ENCODE measurements at places on chromosomes 5 and 9.
A peak's percentile ranks its signal among the peaks of the same experiment; 100 is the strongest.

GRCh38 chr9:110148891-110149290, 59.1 kb downstream of the C9orf152 start:
- no peak for DNase-seq

- no peak for DNase-seq
Observed at GRCh38 chr9:2984491-2984890, 140.6 kb upstream of the PUM3 start.

DNA sequence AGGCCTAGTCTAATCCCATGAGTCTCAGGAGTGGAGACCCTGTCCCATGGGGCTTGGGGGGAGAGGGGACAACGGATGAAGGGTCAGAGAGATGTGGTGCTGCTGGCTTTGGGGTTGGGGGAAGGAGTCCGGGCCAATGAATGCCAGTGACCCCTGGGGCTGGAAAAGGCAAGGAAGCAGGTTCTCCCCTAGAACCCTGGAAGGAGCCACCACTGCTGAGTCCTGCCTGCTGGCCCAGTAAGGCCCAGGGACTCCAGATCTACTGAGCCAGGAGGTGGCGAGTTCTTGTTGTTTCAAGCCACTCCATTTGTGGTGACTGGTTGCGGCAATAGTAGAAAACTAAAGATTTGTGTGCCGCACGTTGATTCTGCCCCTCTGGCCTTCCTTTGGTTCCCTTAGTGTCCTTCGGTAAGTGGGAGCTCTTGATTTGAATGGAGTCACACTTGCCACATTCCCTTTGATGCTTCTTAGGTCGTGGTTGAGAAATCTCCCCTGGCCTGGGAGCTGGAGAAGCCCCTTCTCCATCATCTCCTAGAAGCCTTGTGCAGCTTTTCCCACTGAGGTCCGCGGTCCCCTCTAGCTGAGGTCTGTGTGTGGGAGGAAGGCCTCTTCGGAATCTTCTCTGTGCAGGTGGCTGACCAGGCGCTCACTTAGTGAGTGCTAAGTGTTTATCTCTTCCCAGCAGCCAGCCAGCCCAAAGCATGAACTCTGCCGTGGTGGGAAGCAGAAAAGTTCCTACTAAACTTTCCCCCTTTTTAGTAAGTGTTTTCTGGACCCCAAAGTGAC, 9.0 kb downstream of the FCN1 start:
- no peak for DNase-seq

DNA sequence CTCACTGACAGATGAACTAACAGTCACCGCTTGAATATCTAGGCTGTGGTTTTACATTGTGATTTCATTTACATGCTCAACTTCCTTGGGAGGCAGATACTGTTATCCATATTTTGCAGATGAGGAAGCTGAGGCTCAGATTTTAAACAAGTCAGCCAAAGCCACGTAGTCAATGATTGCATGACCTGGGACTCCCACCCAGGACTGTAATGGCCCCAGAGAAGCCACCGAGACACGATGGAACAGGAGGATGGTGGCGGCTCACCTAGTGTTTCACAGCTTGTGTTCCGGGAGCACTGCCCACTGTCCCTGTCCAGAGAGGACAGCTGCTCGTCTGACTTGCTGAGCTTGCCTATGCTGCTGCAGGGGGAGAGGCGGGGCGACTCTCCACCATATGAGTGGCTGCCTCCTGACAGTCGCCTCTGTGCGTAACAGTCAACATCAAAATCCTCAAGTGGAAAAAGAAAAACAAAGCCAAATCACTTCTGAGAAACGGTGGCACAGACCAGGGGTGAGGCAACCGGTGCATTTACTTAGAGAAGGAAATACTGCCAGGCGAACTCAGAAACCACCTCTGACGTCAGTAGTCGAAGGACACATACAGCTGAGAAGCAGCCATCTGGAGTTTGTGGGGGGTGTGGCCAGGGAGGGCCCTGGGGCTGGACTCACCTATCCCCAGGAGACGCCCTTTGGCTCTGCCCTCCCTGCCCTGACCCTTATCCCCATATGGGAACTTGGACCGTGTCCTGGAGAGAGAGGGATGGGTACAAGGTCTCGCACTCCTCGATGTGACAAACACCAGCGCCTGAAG, 82.5 kb downstream of the PRRT1B start:
- peak; percentile 49 for DNase-seq

GRCh38 chr9:15837079-15837679, 284.3 kb downstream of the CCDC171 start:
- peak; percentile 17 for DNase-seq

- DNase-seq, result peak; percentile 63
Observed at GRCh38 chr5:91225848-91226686, 157.1 kb downstream of the ARRDC3 start.

DNA sequence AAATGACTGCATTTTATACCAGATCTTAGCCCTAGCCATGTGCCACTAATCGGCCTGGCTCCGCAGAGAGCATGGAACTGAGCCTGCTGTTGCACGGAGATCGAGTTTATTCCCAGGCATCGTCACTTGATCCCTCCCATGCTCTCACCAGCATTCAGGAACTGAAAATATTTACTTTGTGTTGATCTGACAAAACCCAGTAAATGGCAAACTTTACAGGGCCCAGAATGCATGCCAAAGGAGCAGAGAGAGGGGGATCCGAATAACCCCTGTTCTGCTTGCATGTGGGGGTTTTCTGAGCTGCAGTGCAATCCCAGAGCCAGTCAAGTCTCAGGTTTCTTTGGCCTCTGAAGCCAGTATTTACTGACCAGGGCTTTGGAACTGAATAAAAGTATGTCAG, 87.3 kb downstream of the GAS1 start:
- DNase-seq, result no peak

GRCh38 chr5:160165137-160166068, 46.2 kb upstream of the PWWP2A start:
- DNase-seq, result peak; percentile 51

DNA sequence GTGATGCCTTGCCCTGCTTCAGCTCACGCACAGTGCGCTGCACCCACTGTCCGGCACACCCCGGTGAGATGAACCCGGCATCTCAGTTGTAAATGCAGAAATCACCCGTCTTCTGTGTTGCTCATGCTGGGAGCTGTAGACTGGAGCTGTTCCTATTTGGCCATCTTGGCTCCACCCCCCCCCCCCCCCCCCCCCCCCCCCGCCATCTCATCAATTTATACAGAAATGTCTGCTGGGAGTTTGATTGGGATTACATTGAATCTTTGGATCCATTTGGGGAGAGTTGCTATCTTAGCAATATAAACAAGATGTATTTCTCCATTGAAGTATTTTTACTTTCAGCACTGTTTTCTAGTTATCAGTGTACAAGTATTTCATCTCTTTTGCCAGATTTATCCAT, 55.2 kb downstream of the RIC1 start:
- DNase-seq, result no peak

DNA sequence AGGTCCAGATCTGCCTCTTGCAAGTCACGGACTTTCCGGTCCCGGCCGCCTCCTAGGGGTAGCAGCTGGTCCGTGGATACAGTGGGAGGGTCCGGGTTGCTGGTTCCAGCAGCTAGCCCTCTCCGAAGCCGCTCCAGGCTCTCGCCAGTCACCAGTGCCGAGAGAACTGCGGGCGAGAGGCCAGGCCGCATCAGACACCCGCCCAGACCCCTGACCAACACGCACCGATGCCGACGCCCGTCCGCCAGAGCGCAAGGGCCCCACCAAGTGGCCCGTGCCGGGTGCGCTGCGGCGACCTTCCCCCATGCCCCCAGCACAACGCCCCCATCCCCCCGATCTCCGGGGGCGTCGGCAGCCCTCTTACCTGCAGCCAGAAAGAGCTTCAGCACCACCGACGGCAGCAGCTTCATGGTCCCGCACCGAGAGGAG, 470 bp downstream of the HBEGF start:
- peak; percentile 48 for DNase-seq

GRCh38 chr5:126094991-126095390, 328.2 kb upstream of the GRAMD2B start:
- DNase-seq, result no peak

GRCh38 chr9:134892820-134893420, 12.3 kb downstream of the FCN2 start:
- DNase-seq, result no peak

GRCh38 chr5:160367885-160368284, 2.5 kb downstream of the C1QTNF2 start:
- no peak for DNase-seq

GRCh38 chr9:78439866-78440830, 143.2 kb downstream of the PSAT1 start:
- no peak for DNase-seq

GRCh38 chr5:1930501-1930879, 47.8 kb upstream of the IRX4 start:
- no peak for DNase-seq

DNA sequence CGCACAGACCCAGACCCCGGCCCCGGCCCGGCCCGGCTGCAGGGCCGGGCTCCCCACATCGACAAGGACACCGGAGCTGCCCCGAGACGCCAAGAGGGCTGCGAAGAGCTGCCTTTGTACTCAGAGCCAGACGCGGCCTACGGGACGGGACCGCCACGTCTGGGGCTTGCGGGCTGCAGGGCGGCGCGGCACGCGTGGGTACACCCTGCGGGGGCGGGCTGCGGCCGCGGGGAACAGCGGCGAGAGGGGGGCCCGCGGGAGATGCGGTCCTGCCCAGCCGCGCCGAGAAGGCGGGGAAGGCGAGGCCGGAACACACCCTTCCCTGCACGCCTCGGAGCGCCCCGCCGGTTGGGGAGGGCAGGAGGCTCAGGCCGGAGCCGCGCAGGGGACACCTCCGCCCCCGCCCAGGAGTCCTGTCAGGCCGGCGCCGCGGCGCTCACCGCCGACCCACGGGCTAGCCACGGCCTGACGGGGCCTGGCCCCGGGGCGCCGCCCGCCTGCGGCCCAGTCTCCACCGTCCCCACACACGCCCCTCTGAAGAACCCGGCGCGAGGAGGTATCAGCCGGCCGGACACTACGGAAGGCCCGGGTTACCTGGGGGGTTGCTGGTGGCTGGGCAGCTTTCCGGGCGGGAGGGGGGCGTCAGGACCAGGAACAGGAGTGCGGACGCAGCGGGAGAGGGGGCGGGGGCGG, 478 bp downstream of the RAB14 start:
- peak; percentile 60 for DNase-seq

DNA sequence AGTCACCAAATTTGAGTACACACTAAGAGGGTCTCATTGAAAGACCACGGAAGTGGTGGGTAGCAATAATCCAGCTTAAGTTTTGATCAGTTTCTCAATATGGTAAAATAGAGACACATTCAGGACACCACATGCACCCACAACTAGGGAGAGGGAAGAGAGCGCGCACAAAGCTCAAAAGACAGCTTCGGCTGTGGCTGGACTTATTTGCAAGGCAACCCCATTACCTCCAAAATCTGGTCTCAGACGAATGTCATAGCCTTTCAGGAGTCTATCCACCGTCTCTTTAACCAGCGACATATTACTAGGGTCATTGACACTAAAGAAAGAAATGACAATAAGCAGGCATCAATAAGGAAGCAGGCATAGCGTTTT, 443 bp downstream of the GABRB2 start:
- DNase-seq, result no peak

DNA sequence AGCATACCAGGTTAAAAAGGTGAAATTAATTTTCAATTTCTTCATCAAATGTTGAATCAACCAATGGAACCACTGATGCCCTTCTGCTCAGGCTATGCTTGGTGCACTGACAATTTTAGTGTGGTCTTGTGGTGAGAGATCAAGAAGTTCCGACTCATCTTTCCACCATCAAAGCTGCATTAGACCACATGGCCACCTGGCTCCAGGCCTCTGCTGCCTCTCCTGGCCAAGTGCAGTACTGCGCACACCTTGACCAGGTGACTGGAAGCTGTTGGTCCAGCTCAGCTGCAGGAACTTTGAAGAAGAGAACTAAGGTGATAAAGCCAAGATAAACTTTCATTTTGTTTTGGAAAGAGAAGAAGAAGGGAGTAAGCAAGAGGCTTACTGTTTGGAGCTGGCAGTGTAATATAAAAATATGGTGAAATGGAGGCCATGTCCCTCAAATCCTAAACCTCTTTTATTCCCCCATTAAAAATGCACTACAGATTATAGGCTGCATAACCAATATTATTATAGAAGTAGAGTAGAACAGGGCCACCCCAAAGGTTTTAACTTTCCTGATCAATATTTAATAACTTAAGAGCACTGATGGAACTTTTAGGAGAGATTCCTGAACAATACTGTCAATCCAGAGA, 315.5 kb upstream of the C9orf72 start:
- DNase-seq, result peak; percentile 68

DNA sequence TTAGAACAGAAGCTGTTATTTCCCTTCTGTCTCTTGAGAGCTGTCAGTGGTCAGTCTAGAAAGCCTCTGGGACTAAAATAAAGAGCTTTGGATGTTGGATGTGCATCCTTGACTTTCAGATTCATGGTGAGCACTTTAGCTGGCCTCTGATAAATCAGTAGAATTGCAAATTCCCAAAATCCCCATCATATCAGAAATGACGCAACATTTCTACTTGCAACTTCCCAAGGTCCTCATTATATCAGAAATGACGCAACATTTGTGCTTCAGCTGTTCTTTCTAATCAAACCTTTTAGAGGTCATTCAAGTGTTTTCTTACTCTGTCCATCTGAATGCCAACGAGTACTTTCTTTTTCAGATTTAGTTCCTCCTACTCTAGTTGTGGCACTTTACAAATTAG, 167.3 kb upstream of the MOCS2 start:
- no peak for DNase-seq

DNA sequence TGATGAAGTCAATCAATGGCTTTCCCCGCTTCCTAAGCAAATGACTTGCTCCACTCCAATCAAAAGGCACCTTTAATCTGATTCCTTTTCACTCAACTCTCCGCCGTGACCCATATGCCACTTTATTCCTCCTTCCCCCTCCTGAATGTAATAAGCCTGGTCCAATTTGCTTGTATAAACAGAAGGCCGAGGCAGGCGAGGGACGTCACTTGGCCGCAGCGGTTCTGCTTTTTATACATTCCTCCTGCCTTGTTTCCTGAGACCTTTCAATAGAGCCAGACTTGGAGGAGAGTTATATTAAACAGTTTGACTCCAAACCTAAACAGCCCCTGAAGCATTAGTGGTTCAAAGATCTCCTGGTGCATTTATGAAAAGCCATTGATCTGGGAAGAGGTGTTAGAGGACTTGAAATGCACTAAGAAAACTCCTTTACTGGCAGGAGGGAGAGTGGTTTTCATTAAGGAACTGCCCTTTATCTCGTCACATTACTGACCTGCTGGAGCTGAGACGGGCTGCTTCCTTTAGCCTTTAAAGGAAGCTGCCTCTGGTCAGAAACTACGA, 273.4 kb downstream of the SLIT3 start:
- no peak for DNase-seq

GRCh38 chr9:23764219-23764618, 61.8 kb downstream of the ELAVL2 start:
- no peak for DNase-seq

GRCh38 chr5:158434749-158435148, 575.8 kb upstream of the CLINT1 start:
- no peak for DNase-seq

- DNase-seq, result no peak
Observed at GRCh38 chr9:91210318-91210717, 151.4 kb downstream of the AUH start.

- no peak for DNase-seq
Observed at GRCh38 chr5:77590347-77590746, 48.2 kb downstream of the OTP start.

DNA sequence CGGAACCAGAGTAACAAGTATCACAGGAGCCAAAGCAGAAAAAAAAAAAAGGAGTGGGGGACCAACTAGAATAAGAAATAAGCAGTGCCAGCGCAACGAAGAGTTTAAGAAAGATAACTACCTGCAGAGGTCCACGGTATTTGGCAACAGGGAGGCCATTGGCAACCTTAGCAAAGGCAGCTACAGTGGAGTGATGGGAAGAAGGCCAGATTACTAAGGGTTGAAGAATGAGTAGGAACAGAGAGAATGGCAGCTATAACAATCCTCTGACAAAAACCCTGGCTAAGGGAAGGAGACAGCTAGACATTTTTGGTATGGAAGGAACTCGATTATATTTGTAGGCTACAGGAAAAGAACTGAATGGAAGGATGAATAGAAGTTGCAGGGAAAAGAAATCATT, 93.4 kb upstream of the DMAC1 start:
- DNase-seq, result no peak
